ENCODE measurements at places on chromosomes 13 and 19.
A peak's percentile ranks its signal among the peaks of the same experiment; 100 is the strongest.

GRCh38 chr13:80906860-80907259 lies 565.9 kb upstream of the SPRY2 start:
- DNase-seq, result no peak

DNA sequence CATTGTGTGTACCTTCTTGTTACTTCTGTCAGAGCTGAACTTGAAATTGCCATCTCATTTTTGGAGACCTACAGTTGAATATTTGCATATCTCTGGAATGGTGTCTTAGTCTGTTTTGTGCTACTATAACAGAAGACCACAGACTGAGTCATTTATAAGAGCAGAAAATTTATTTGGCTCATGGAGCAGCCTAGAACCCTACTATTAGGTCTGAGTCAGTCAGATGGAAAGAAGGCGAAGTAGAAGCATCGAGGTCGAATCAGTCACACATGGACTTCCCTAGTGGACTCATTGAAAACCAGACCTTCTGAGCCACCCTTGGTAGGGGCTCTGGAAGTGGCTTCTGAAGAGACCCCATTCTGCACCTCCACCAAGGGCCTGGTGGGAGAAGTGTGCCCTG lies 33.9 kb upstream of the TPT1 start:
- DNase-seq, result no peak

DNA sequence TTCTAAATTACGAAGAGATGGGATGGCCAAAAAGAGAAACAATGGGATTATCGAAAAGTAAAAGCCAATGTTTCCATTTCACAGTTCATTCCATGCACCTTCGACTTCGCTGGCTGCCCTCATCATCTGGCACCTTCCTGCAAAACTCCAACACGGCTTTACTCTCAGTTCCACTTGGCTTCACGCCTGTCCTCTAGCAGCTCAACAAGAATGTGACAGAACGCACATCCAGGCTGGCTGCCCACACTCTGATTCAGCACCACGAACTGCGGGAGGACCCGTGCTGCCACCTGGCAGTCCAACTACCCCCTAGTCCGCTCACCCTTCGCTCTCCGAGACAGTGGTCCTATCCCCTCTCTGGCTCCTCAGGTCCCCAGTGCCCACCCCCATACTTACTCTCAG lies 11.7 kb downstream of the ATP7B start:
- DNase-seq, result no peak

DNA sequence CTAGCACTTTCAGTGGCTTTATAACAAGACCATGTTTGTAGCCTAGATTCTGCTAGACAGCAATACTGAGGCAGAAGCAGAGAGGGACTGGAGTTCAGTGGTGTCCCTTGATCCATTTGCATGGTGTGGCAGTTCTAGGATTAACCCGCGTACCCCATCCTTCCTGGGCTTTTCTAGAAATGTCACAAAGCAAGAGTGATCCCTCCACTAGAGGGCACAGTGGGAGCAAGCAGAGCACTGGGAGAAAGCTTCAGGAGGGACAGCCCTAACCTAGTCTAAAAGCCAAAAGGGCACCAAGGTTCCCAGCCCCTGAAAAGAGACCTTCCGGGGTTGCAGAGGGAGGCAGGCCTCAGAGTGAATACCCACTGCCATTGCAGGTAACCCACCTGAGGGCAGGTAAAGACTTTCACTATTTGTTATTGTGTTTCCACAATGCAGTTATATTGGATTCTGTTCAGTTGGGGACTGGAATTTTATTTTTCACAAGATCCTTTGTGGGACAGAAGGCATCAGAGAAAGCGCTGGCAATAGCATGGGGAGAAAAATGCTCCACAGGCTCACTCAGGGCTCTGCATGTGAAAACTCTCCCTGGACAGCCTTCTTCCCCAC lies 170.6 kb downstream of the FLT1 start:
- peak; percentile 50 for DNase-seq

DNA sequence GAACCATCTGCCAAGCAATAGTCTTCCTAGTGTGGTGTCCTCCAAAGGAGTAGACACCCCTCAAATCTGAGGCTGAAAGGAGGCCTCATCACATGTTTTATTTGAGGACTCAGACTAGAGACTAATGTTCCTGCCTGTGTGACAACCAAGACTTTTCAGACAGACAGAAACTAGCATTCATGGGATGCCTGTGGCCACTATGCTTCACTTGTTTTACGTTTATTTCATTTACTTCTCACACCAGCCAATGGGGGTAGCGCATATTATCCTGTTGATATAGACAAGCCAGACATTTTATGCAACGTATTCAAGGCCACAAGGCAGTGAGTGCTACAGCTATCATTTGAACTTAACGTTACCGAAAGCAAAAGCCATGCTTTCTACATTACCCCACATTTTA lies 391.7 kb upstream of the HTR2A start:
- DNase-seq, result no peak

DNA sequence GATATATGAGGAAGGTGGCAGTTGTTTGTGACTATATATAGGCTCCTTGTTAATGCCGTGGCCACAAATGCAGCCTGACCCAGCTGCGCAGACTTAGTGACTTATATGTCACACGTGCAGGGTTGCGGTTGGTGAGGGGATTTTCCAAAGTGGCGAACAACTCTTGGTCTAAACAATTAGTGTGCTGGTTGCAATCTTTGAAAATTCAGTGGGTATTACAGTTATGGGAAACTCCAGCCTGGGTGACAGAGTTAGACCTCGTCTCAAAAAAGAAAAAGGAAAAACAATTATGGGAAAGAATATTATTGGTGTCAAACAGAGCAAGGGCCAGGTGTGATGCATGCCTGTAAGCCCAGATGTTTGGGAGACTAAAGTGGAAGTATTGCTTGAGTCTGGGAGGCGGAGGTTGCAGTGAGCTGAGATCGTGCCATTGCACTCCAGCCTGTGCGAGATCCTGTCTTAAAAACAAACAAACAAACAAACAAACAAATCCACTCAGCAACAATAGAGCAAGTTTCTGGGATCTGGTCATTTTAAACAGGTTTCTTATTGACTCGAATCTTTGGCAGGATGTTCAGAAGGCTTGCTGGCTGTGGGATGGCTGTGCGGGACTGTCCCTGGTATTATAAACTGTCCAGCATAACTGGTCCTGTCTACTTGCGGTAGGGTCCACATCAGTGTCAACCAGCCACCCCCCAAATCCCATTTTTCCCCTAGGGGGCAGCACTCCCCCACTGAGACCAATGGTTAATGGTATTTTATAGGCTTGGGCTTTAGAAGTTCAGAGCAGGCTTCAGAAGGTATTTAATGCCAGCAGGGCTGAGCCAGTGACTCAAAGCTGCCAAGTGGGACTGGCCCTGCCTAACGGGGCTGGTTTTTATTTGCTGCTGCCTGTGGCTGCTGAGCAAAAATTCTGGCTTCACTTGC lies 15.4 kb downstream of the RELB start:
- DNase-seq, result peak; percentile 45

DNA sequence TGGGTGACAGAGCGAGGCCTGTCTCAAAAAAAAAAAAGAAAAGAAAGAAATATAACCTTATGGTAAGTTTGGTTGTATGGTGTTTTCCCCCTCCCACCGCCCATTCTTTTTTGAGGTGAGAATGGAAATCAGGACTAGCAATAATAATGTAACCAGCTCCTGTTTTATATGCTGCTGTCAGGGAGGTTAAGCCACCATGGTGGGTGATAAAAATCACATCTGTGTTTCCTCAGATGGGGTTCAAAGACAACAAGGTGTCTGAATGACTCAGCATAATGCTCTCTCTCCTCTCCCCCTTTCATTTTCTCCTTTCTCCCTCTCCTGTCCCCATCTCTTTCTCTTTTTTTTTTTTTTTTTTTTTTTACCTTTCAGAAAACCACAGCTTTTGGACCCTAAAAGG lies 28.3 kb upstream of the GARRE1 start:
- DNase-seq, result no peak

DNA sequence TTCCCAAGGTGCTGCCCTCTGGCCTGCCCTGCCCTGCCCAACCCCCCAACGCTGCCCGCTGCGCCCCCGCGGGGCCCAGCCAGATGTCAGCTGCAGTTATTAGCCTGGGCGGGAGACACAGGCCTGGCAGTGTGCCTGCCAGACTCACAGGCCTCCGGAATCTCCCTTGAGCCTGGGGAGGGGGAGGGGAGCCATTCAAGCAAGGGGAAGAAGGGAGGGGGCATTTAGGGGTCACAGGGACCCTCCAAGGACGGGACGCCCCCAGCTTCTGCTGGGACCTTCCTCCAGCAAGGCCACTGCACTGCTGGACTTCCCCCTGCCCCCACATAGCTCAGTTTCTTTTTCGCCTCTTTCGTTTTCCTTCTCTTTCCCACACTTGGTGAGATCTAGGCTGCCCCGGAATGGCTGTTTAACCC lies 2.6 kb upstream of the JUNB start:
- DNase-seq, result no peak

DNA sequence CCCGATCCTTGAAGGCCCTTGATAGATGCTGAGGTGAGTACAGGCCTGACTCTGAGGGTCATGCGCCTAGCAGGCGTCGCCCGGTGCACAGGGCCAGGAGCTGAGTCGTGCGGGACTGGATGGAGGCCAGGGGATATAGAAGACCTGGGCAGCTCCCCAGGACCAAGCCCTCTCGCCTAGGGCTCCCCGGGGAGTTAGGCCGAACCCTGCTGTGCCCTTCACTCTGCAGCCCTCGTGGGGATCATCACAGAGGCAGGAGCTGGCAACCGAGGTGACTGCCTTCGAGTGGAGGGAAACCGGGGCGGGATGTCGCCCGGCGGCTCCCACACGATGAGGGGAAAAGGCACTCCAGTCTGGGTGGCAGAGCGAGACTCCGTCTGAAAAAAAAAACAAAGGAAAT lies 11.7 kb downstream of the CSNK1G2 start:
- DNase-seq, result no peak

GRCh38 chr13:98930151-98930591 lies 47.7 kb downstream of the DOCK9 start:
- DNase-seq, result no peak

GRCh38 chr13:46490129-46490528 lies 62.8 kb upstream of the LRCH1 start:
- no peak for DNase-seq

- DNase-seq, result no peak
These were observed 26.9 kb downstream of the SIPA1L3 start for GRCh38 chr19:37933937-37934358.

DNA sequence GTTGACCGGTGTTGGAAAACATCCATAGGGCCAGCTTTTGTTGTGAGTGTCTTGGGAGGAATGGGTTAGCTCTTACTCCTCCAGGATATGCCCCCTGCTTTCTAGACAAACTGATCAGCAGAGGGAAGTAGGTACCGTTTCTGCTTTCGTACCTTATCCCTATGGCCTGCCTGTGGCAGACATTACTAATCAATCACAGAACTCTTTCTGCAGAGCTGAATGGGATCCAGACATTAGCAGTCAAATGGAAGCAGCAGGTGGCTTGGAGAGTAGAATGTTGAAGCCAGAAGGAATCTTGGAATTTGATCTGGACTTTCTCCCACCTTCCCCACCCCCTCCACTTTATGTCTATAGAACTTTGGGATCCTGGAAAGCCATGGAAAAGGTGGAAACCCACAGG lies 17.1 kb downstream of the NWD1 start:
- DNase-seq, result no peak

- DNase-seq, result no peak
These were observed 34.3 kb upstream of the TNFSF11 start for GRCh38 chr13:42539670-42540069.

- DNase-seq, result no peak
These were observed 63.1 kb downstream of the SPATA13 start for GRCh38 chr13:24223341-24224231.

- DNase-seq, result no peak
These were observed 917 bp downstream of the SPC24 start for GRCh38 chr19:11154683-11155047.

DNA sequence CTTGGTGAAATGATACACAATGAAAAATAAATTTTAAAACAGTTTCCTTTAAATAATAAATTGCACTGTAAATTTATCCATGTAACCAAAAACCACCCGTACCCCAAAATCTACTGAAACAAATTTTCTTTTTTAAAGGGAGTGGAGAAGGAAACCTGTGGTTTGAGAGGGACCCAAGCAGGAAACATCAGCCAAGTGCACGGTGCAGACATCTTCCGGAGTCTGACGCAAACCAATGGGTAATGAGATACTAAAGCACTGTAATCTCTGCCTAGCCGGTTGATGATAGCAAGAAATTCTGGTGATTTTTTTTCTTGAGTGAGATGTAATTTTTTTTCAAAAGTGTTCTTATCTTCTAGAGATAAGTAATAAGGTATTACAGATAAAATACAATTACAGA lies 115.4 kb downstream of the ABCC4 start:
- DNase-seq, result no peak

- no peak for DNase-seq
These were observed 9.6 kb upstream of the NOTCH3 start for GRCh38 chr19:15210323-15210781.

- DNase-seq, result no peak
These were observed 431.3 kb downstream of the SLITRK6 start for GRCh38 chr13:85367887-85368286.

- DNase-seq, result no peak
These were observed 49.9 kb downstream of the UFM1 start for GRCh38 chr13:38399535-38399934.

DNA sequence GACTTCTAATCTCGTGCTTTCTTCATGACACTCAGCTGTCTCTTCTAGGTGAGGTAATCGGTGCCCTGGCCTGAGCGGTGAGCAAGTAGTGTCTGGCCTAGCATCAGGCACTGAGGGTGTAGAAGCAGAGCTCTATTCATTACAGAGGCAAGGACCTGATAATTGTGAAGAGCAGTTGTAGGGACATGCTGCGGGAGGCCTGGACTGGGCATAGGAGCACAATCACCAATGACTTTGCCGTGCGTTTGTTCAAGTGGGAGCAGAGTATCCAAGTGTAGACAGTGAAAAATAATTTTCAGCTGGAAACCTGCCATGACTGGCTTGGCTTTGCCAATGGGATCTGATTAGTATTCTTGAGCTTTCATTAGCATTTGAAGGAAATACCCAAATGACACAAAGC lies 32.1 kb upstream of the DCLK1 start:
- DNase-seq, result no peak

DNA sequence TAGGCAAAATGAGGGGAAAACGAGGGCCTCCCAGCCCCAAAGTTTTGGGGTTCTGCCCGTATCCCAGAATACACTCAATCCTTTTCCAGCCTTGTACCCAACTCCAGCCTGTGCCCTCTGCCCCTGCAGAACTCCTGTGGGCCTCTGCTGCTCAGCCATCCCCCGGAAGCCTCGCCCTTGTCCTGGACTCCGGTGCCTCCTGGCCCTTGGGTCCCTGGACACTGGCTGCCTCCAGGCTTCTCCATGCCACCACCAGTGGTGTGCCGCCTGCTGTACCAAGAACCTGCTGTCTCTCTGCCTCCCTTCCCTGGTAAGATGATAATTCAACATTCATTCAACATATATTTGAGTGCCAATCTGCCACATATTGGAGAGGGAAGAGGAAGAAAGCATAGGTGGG lies 3.8 kb downstream of the DMRTC2 start:
- no peak for DNase-seq

- DNase-seq, result no peak
These were observed 6.1 kb downstream of the ZNF296 start for GRCh38 chr19:45070214-45070613.

DNA sequence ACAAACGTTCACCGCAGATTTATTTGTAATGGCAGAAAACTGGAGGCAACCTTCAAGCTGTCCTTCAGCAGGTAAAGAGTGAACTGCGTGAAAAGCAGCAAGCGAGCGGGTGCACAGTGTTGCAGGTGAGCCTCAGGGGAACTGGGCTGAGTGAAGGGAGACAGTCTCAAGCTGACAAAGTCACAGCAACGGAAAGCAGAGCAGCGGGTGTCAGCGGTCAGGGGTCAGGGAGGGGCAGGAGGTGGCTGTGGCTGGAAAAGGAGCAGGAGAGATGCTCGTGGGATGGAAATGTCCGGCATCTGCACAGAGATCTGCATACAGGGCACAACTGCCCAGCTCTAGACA lies 8.5 kb upstream of the RASA3 start:
- no peak for DNase-seq

Data from activated CD4-positive, alpha-beta T cell treated with anti-CD3 and anti-CD28 coated beads for 24 hours (primary cell).